ENCODE measurements at places on chromosomes 1 and 21. TPM values are rescaled to one million over a fixed set of nuclear protein-coding genes. Genes with fewer than 3 reads are reported as not detected.

Gene LCE1C
- total RNA-seq = not detected

Gene S100A1
- not detected for total RNA-seq

Gene CLCA1
- not detected for total RNA-seq

Gene ZBTB8A
- 1.8 TPM for total RNA-seq

GRCh38 chr1:194865383-194865782 is 1679.0 kb upstream of the B3GALT2 start:
- H3K27me3 ChIP-seq = no peaks in the 10 kb centered on the region
- no peak overlapping the region for H3K27ac ChIP-seq
- no peak for DNase-seq
- no peak overlapping the region for H3K4me3 ChIP-seq
- H3K4me1 ChIP-seq = no peaks in the 10 kb centered on the region

DNA sequence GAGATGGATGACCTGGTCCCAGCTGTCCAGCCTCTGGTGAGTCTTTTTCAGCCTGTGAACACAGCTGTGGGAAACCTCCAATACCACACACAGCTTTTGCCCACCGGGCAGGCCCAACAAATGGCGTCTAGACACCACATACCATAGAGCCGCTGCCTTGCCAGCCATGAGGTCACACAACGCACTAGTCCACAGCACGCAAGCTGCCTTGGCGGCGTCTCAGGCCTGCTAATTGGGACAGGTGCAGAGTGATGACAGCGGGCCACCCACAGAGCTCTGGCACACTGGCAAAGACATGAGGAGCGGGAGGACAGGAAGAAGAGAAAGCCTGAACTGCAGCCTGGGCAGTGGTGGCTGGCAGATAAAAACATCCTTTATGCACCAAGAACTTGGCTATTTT is 125.5 kb downstream of the ADAMTS1 start:
- H3K27me3 ChIP-seq = no peaks in the 10 kb centered on the region
- no peak overlapping the region for H3K27ac ChIP-seq
- no peak for DNase-seq
- no peak overlapping the region for H3K4me3 ChIP-seq
- no peaks in the 10 kb centered on the region for H3K36me3 ChIP-seq

DNA sequence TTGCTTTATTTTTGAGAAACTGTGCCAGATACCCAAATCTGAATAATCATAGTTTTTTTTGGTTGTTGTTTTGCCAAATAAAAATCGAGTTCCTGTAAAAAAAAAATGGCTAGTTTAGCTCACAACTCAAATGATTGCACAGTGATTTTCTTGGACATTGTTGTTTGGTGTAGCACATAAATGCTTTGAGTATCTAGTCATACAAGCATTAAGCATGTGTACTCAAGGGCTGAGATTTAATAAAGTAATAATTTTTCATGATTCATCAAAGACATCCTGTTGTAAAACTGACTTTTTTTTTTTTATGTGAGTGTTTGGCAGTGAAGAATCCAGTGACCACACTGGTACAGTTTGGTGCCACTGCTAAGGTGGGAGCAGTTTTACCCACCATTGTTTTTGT is 18.8 kb downstream of the ITSN1 start:
- no peak overlapping the region for H3K4me3 ChIP-seq
- H3K27me3 ChIP-seq = peaks cover 8% of the 10 kb centered on the region
- no peak overlapping the region for H3K27ac ChIP-seq
- no peak for DNase-seq
- no peaks in the 10 kb centered on the region for H3K36me3 ChIP-seq
- no peaks in the 10 kb centered on the region for H3K4me1 ChIP-seq

DNA sequence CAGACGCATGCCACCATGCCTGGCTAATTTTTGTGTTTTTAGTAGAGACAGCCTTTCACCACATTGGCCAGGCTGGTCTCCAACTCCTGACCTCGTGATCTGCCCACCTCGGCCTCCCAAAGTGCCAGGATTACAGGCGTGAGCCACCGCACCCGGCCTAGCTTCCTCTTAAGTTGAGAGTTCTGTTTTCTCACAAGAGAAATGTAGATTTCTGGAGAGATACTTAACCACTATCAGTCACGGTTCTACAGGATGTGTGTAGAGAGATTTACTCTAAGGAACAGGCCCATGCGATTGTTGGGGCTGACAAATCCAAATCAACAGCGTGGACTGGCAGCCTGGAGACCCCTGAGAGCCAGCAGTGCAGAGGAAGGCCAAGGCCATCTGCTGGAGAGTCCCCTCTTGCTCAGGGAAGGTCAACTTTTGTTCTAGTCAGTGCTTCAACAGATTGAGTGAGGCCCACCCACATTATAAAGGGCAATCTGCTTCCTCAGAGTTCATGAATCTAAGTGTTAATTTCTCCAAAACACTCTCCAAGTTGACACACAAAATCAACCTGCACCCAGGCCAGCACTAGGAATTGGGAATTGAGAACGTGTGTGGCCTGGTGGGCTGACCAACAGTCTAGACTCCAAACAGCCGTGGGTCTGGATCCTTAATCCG is 38.7 kb downstream of the CHAF1B start:
- DNase-seq = no peak
- no peaks in the 10 kb centered on the region for H3K36me3 ChIP-seq
- no peak overlapping the region for H3K27ac ChIP-seq
- no peaks in the 10 kb centered on the region for H3K27me3 ChIP-seq
- H3K4me3 ChIP-seq = no peak overlapping the region

DNA sequence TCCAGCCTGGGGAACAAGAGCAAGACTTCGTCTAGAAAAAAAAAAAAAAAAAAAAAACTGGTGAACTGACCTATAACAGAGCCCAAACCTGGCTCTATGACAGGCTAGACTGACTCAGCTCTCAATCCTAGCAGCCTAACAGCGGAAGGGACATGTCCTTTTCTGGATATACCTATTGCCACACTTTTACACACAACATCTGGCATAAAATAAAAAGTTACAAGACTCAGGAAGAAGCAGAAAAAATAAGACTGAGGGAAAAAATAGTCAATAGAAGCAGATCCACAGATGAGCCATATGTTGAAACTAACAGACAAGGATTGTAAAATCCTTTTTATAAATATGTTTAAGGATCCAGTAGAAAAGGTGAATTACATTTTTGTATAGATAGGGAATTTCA is 57.5 kb upstream of the IPO9 start:
- no peaks in the 10 kb centered on the region for H3K4me1 ChIP-seq
- DNase-seq = no peak
- H3K4me3 ChIP-seq = no peak overlapping the region
- H3K27ac ChIP-seq = no peak overlapping the region
- no peaks in the 10 kb centered on the region for H3K27me3 ChIP-seq
- H3K36me3 ChIP-seq = no peaks in the 10 kb centered on the region

GRCh38 chr1:21938732-21939538 is 1.8 kb upstream of the HSPG2 start:
- peak overlapping the region; percentile 11 for H3K4me3 ChIP-seq
- no peak for DNase-seq
- H3K27me3 ChIP-seq = no peaks in the 10 kb centered on the region
- H3K36me3 ChIP-seq = no peaks in the 10 kb centered on the region
- H3K4me1 ChIP-seq = peaks cover 10% of the 10 kb centered on the region

All from activated T-cell treated with anti-CD3 and anti-CD28 coated beads, Interleukin-2, amount 50 U/mL, for 72 hours (primary cell).